LNCaP clone FGC (cell line): ENCODE measurements at places on chromosomes 13 and 19.
A peak's percentile ranks its signal among the peaks of the same experiment; 100 is the strongest.

DNA sequence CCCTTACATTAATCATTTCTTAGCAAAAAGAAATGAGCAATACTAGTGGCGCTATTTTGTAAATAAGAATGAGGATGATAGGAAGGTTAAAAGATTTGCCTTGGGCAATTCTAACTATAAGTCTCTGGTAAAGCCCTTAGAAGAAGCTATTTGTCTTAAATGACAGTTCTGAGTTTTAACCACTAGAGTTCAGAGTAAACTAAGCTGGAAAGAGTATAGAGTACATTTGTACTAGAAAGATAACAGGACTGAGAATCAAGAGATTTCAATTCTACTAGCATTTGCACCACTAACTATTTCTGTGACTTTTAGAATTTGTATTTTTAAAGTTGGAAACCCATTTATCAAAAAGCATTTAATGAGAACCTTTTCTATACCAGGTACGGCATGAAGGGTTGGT is 750.3 kb downstream of the OLFM4 start:
- DNase-seq, result no peak

GRCh38 chr19:15110418-15110815 is 3.2 kb downstream of the SYDE1 start:
- DNase-seq, result no peak

GRCh38 chr13:106942563-106942962 is 374.6 kb upstream of the ARGLU1 start:
- no peak for DNase-seq

DNA sequence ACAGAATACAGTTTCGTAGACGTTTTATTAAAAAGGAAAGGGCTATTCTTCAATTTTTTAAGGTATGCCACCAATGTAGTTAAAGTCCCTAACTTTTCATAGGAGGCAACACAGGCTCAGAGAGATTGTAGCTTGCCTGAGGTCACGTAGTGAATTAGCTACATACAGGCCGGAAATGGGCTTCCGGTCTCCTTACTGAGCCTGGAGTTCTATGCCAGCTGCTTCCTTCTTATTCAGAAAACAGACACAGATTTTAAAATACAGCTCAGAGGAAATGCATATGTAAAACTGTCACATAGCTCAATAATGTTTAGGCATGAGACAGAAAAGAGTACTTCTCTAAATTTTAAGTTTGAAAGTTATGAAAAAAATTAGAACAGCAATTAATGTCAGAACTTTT is 85.4 kb upstream of the TUBA3C start:
- no peak for DNase-seq

GRCh38 chr13:22427783-22428182 is 753.0 kb upstream of the SGCG start:
- no peak for DNase-seq

- peak; percentile 50 for DNase-seq
Measured at GRCh38 chr13:113836768-113837559, 26.9 kb downstream of the GAS6 start.

GRCh38 chr19:17125062-17125727 is 49.6 kb downstream of the MYO9B start:
- no peak for DNase-seq

- no peak for DNase-seq
Measured at GRCh38 chr13:21661097-21661909, 9.6 kb upstream of the FGF9 start.

GRCh38 chr13:113399755-113400149 is 35.8 kb upstream of the GRTP1 start:
- no peak for DNase-seq

DNA sequence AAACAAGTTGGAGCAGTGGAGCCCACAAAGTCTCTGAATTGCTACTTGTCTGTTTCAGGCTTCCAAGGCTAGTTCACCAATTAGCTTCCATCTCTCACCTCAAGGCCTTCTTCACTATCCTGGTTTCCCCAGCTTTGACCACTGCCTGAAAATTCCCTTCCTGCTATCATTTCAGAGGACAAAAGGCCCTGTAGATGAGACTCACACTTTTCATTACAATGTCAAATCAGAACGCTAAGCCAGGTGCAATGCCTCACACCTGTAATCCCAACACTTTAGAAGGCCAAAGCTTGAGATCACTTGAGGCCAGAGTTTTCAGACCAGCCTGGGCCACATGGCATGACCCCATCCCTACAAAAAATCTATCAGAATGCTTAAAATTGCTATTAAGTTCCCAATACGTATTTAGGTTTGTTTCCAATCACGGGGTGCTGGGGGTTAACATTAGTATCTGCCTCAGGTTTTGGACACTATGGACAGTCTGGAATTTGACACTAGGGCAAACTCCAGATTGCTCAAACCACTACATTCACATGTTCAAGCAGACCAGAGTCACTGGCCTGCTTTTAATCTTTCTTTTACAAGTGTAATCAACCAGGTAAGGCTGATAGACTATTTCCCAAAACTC is 5.5 kb downstream of the TPT1 start:
- no peak for DNase-seq

DNA sequence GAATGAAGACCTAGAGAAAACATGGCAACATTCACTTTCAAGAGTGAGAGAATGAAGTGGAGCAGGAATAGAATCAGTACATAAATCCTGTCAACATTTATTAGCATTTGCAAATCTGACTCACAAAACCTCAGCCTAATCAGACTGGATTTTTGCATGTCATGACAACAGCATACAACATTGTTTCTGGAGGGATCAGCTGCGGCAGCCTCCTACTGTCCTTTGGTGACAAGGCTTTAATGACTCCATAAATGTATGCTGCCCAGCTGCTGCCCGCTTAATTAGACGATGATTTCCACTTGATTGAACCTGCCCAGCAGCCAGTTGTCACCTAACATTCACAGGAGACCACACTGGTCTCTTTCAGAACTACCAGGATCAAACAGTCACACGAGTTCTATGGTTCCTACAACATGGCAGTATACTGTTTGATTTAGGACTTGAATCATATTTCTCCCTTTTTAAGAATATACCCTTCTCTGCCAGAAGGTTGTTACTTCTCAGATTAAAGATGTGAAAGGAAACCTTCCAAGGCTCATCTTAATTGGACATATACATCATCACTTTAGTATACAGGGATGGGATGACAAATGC is 9.3 kb downstream of the EBPL start:
- no peak for DNase-seq

GRCh38 chr19:39082167-39082566 is 2.0 kb upstream of the ACP7 start:
- no peak for DNase-seq

DNA sequence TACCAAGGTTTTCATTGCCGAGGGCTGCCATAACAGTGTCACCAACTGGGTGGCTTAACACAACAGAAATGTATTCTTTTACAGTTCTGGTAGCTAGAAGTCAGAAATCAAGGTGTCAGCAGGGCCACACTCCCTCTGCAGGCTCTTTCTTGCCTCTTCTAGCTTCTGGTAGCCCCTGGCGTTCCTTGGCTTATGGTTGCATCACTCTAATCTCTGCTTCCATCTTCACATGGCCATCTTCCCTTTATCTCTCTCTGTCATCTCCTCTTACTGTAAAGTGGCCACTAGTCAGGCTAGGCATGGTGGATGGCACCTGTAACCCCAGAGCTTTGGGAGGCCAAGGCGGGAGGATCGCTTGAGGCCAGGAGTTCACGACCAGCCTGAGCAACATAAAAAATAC is 38.0 kb upstream of the MRI1 start:
- DNase-seq, result no peak

DNA sequence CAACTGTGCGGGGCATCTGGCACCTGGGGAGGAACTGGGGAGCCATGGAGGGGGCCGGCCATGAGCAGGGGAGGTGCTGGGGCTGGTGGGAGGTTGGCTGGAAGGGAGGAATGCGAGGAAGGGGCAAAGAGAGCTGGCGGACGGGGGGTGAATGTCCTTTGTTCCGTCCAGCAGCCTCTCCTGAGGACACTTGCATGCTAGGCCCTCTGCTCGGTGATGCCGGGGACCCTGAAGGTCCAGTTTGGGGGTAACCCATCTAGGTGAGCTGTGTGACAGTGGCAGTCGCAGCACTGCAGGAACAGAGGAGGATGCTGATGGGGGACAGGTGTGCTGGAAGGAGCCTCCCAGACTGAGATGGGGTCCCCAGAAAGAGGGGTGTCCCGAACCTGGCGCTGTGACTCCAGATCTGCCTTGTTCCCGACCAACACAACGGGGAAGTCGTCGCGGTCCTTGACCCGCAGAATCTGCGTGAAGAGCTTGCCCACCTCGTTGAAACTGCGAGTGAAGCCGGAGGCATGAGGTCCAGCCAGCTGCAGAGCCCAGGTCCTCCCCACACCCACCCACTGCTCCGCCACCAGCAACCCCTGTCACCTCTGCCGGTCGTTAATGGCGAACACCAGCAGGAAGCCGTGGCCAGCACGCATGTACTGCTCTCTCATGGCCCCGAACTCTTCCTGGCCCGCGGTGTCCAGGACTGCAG is 3.6 kb downstream of the RRAS start:
- no peak for DNase-seq

GRCh38 chr19:19418555-19419260 is 13.2 kb downstream of the GATAD2A start:
- no peak for DNase-seq

DNA sequence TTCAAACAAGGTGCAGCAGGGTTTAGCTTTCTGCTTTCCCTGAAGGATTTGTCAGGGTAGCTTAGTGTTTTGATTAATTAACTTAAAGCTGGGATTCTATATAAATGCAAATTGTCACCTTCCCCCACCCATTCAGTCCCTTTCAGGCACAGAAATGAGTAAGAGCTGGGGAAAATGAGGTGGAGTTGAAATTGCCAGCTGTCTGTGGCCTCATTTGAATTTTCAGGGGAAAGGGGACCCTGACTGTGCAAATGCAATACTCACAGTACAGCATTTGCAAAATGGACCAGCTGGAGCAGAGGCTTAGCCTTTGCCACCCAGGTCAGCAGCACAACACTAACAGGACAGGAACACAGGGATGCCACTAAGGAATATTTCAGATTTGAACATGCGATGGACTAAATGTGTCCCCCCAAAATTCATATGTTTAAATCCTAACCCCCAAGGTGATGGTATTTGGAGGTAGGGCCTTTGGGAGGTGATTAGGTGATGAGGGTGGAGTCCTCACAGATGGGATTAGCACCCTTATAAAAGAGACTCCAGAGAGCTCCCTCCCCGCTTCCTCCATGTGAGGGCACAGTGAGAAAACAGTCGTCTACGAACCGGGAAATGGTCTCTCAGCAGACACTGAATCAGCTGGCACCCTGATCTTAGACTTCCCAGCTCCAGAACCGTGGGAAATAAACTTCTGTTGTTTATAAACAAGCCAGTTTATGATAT is 59.5 kb upstream of the CYSLTR2 start:
- no peak for DNase-seq

- DNase-seq, result no peak
Measured at GRCh38 chr13:106609116-106609515, 41.2 kb upstream of the ARGLU1 start.

DNA sequence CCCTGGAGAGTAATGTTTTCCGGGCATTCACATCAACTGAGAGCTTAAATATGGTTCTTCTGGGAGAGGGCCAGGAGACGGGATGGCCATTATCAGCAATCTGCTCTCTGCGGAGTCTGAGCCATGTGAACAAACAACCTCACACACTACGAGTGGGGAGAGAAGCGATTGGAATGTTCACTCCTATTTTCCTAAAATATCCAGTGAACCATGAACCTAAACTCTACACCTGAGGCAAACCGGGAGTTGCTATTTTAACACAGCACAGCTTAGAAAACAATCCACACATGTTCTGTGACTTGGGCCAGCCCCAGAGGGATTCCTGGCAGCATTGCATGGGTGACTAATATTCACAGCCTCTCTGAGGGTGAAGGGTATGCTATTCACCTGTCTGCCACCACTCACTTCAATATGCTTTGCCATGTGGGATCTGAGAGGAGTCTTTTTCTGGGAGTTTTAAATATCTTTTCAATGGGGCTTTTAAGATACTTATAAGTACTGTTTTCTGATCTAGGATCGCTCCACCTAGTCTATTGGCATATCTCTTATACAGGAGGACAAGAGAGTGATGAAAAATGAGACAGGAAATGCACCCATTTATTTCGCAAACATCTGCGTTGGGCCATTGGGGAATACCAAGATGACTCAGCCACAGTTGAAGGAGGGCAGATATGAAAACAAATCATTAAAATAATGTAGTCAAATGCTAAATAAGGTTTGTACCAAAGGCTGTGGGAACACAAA is 72.6 kb upstream of the SERP2 start:
- no peak for DNase-seq
